DMS79 treated with DMSO at 0.1 percent for 48 hours (cell line): ENCODE measurements at places on chromosomes 6 and 20.

DNA sequence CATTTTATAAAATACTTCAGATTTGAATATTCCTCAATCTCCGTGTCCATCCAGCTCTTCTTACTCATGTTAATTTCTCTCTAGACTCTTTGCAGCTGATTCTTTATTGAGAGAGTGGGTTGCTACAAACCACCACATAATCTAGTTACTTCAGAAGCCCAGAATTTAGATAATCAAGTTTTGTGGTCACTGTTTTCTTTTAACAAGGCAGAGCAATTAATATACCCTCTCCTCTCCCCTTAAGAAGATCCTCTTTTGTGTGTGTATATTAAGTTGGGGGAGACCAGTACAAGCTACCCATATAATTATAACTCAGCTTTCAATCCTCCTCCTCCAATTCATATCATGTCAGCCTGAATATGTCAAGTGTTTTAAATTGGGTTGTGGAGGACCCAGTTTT, 95.1 kb downstream of the IRAK1BP1 start:
- no peak for DNase-seq

DNA sequence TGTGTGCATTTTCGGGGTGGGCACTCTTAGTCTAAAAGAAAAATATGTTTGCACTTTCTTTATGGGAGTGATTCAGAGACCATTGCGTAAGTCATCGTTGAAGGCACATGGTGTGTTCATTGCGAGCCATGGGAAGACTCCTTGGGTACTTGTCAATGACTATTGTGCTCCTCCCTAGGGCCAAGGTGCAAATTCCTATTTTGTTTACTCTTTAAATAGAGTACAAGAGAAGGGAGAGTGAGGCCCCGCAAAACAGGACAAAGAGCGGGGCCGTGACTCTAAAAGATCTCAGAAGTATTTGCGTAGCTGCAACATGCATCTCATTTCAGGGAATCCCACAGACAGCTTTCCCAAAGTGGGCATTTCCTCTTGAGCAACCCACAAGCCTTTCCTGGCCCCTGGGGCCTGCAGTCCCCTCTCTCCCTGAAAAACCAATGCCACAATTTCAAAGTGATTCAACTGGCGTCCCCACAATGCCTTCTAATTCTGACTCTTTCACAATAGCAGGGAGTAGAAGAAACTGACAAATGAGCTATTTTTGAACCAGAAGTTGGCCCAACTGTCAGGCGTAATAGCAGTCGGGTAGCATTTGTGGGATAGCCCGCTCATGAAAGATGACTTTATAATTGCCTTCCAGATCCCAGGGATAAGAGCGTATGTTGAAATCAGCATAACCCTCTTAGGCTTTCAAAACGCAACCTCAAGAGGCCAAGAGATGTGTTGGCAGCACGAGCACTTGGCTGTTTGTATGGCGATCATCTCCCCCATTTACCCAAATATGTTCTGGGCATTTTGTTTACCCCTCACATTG, 277.9 kb upstream of the BMP2 start:
- DNase-seq = peak; percentile 5

- DNase-seq = no peak
These were observed 158.7 kb downstream of the TFAP2A start for GRCh38 chr6:10256113-10256690.

DNA sequence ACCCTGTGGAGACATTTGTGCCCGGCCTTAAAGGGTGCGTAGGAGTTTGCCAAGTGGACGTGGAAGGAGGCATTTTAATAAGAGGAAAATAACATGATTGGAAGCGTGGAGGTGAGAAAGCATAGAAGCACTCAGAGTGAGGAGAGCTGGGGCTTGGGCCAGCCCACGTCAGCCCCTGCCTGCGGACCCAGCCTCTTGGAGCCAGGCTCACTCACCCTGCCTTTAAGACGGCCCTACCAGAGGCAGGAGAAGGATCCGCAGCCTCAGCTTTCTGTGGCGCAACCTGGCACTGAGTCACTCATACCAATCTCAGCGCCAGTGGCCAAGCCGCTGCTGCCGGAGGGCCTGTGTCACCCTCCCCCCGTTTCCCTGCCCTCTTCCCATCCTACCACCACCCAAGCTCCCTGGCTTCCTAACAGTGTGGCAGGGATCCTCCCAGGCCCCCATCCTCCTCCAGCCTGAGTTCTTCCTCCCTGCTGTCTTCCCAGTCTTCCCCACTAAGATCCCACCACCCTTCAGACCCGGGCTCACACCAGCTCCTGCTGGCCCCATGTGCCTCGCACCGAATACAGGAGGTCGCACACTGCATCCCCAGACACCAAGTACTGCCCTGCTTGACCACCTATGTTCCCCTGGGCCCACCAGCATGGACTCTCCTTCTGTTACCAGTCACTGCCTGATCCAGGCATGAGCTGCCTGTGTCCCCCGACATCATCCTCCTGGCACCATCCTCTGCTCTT, 285.2 kb downstream of the UST start:
- DNase-seq = no peak

- DNase-seq = peak; percentile 92
These were observed 19.1 kb downstream of the TAB2 start for GRCh38 chr6:149336609-149336928.

GRCh38 chr6:145813285-145814034, 1.1 kb downstream of the FBXO30 start:
- peak; percentile 21 for DNase-seq

GRCh38 chr6:141421378-141421777, 711.3 kb upstream of the GJE1 start:
- no peak for DNase-seq

- no peak for DNase-seq
These were observed 9.9 kb downstream of the VNN1 start for GRCh38 chr6:132703936-132704335.

DNA sequence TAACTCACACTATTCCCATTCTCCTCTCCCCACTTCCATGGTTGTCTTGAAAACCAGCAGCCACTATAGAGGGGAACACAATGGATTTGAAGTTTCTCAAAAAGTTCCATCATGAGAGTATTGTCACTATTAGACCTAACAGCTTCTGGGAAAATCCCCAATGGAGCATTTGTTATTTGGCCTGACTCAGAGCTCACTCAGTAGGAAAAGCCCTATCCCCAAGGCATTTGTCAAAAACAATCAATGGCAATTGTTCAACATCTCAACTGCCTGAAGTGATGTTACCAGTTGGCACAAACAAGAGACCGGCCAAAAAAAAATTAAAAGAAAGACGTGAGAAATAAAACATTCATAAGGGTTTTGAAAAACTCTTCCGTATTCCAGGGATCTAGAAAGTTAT, 98.8 kb downstream of the MYLK4 start:
- no peak for DNase-seq

DNA sequence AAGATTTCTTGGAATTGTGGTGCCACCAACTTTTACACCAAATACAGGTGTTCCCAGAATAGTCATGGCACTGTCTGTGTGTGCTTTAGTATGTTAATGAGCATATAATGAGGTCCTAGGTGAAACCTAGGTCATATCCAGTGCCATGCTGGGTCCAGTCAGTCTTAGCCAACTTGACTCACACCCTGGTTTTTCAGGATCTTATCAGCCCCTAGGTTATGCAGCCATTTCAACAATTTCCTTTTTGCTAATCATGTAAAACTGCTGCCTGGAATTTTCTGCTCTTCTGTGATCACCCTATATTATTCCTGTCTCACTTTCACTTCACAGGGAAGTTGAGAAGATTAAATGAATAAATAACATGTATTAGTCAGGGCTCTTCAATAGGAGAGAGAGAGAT, 23.7 kb downstream of the SDHAF4 start:
- no peak for DNase-seq

- no peak for DNase-seq
These were observed 68.1 kb upstream of the SNRPB2 start for GRCh38 chr20:16661756-16662155.

DNA sequence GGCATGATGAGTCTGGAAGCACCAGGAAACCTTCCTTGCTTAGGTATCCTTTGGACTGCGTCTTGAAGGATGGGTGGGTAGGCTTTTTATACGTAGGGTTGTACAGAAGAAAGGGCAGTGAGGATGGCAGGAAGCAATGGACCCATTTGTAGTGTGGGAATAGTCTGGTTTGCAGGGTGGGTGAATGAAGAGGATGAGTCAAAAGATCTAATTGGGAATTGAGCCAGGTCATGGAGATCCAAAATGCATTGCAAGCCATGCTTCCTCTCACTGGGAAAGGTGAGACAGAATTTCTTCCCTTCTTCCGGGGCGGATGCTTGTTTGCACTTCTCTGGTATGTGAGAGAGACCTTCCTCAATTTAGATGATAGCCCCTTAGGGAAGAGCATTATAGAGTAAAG, 10.1 kb upstream of the BTBD3 start:
- DNase-seq = no peak

DNA sequence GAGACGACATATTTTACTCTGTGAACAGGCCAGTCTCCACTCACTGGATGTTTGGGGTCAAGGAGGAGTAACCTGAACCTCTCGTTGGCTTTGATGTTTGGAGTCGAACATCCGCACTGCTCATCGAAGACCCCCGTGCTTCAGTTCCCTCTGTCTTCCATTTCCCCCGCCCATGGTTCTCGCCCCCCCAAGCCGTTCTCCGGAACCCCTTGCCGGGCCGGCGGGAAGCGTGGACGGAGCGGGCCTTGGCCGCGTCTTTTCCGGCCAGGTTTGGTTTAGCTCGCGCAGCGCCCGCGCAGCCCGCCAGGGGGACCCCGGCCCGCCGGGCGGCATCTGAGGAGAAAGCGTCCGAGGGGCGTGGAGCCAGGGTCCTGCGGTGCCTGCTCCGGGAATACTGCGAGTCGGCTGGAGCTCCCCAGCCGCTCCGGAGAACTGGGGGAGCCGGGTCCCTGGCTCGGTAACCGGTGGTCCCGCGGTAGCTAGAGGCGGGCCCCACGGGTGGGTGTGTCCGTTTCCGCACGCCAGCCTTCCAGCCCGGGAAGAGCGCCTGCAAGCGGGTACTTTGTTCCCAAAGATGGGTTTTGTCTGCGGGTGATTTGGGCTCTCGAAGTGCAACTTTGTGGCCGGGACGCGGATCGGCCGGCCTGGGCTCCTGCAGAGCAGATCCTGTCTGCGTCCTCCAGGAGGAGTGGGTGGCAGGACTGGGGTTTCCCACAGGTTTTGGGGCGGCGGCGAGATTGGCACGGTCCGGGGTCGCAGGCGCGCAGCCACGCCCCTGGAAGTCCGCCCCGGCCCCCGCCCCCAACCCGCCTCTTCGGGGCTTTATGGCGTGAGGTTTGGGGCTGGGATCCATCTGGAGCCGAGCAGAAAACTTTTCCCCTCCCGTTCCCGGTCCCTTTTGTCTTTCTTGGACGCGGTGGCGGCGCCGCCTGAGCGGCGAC, at the start of gene TMEM200A:
TMEM200A (plus strand) TSS at position 852 of the 941 bp plus-strand sequence. CDS start 74,406 bp downstream, outside the sequence.
- no peak for DNase-seq

- DNase-seq = peak; percentile 68
These were observed 1.3 kb downstream of the KPNA5 start for GRCh38 chr6:116682334-116682712.

DNA sequence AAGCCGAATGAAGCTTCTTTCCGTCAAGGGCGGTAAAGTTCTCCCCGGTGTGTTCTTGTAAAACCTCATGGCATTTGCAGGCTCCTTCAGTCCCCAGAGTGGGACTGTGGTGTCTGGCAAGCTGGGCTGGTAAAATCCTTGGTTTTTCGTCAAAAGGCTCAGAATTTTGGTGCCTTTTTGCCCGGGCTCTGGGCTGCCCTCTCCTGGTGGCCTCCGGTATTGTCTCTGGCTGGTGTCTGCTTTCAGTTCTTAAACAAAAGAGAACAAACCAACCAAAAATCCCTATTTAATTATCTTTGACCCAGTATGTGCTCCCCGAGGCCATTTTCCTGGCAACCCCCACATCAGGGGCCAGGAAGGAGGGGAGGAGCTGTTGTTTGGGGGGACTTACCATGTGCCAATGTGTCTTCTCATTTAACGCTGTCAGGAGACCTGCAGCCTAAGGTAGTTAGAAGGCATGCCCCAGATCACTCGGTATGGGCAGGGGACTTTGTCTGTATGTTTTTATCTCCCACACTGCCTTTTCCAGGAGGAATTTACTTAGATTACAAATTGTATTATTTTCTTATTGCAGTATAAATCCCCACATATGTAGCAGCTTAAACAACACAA, 11.1 kb downstream of the CDH4 start:
- DNase-seq = no peak

GRCh38 chr20:38844963-38845362, 39.5 kb downstream of the PPP1R16B start:
- no peak for DNase-seq

GRCh38 chr6:135633573-135633972, 136.0 kb upstream of the AHI1 start:
- DNase-seq = no peak

DNA sequence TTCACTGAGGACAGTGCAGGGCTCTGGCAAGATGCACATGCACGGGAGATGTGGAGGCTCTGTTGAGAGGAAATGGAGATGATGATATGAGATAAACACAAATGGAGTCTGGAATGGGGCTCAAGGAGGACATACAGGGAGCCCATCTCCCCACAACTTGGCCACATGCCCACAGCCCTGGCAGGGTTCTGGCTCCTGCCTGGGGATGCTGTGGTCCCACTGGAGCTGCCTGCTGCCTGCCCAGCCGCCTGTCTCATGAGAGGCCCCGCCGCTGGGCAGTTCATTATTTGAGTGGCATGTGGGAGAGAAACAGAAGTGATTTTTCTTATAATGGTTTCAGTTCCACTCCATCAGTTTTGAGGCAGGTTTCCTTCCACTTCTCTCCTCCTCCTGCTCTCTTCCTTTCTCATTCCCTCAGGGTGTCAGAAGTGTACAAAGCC, 133.6 kb upstream of the TRAF3IP2 start:
- peak; percentile 7 for DNase-seq

DNA sequence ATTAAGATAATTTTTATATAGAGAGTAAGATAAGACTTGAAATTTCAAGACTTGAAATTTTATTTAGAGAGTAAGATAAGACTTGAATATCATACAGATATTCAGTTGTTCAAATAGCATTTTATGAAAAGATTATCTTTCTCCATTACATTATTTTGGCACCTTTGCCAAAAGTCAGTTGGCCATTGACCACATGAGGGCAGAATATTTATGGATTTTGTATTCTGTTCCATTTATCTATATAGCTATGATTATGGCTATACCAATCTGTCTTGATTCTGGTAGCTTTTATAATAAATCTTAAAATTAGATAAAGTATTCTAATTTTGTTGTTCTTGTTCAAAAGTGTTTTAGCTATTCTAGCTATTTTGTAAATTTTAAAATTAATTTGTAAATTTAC, 537.9 kb upstream of the GJE1 start:
- no peak for DNase-seq

GRCh38 chr20:5595744-5596143, 154.5 kb upstream of the SHLD1 start:
- no peak for DNase-seq

DNA sequence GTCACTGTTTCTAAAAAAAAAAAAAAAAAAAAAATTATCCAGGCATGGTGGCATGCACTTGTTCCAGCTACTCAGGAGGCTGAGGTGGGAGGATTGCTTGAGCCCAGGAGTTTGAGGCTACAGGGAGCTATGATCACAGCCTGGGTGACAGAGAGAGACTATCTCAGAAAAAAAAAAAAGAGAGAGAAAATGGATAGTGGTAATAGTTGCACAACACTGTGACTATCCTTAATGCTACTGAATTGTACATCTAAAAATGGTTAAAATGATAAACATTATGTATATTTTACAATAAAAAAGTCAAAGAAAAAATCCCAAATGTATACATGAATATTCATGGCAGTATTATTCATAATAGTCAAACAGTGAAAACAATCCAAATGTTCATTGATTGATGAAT, 23.0 kb downstream of the FERMT1 start:
- no peak for DNase-seq

- DNase-seq = no peak
These were observed 258.0 kb downstream of the PLCB1 start for GRCh38 chr20:8390037-8390433.
